ENCODE measurements at places on chromosomes 5 and 9.

- no peak for DNase-seq
These were observed 33.4 kb downstream of the FAM81B start for GRCh38 chr5:95424526-95424925.

GRCh38 chr5:72096602-72097188 lies 10.6 kb upstream of the MAP1B start:
- DNase-seq = no peak

DNA sequence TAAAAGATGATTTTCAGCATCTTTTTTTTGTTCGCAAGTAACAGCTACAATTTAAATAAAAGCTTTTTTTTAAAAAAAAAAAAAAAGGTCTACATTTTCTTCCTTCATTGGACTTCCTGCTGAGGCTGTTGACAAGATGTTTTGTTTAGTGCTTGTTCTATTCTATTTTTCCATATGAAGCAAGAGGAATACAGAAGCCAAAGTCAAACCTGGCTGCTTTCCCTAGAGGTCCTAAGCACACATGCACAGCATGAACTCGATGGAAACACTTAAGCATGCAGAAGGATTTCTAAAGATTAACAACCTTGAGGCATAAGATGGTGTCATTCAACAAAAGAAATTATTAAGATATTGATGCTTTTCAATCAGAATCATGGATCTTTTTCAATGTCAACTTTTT lies 105.1 kb downstream of the ADCY2 start:
- DNase-seq = no peak

DNA sequence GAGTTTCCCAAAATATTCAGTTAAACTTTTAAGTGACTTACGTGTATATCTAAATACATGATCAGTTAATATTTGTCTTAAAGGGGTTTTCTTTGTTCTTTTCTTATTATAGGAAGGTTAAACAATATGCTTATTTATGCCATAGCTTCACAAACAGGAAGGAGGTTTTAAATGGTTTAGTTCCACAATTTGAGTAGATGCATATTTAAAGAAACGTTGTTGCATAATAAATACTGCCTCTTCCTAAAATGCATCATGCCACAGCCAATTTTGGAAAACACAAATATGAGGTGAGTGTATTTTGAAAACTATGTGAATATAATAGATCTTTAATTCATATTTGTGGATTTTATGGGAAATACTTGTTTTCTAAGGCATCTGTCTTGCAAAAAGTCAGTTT lies 2.5 kb upstream of the ADRB2 start:
- DNase-seq = no peak

DNA sequence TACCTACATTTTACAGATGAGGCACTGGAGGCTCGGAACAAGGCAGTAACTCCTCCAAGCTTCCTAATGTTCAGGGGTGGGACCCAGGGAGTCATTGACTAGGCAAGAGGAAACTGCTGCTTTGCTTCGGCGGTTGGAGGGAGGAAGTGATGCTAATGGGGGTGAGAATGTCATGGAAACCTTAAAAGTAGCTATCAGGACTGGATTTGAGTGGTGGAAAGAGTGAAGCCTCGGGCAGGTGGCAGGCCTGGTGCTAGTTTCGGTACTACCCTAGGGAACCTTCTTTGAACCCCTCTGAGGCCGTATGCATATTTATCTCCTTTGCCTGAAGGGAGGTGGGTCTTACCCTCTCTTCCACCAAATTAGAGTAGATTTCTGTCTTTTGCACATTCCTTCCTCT lies 1.6 kb downstream of the BSPRY start:
- no peak for DNase-seq

DNA sequence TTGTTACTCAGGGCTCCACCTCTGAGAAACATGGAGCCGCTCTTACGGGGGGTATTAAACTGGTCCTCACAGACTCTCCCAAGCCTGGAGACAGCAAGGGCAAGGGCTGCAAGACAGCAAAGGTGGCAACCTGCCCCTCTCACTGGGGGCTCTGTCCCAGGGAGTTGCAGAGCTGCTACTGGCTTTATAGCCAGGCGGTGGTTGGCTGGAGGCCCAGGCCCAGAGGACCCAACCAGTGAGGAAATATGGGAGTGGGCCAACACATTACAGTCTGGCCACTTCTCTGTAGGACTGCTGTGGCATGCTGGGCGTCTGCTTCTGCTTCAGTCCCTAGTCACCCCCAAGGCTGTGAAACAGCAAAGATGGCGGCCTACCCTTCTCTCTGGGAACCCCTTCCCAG lies 597.2 kb downstream of the LRRC70 start:
- no peak for DNase-seq

DNA sequence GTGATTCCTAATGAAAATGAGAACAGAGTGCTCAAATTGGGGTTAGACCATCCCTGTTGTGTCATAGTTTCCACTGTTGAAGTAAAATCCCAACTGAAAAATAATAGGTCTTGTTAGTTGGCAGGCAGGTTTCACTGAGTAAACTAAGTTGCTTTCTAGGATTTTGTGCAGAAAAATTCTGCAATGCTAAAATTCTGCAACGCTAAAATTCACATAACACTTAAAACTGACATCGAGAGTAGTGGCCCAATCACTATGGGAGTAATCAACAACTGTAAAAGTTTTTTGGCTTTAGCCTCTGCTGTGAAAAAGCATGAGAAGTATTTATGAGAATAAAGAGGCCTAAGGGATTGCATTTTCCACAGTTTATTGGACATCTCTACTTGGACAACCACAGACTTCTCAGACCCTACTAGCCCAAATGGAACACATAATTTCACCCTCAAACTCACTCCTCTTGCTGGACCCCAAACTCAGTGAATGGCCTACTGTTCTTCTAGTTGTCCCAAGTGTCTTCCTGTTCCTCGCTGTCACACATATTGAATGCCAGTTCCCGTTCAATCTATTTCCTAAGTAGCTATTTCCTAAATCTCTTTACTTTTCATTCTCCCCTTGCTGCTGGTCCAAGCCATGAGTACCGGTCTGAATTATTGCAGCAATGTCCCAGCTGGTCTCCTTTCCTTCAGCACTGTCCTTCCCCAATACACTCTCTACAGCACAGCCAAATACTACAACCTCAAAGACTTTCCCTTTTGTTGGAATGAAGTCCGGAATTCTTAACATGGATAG lies 355.4 kb downstream of the PDE4D start:
- DNase-seq = no peak

DNA sequence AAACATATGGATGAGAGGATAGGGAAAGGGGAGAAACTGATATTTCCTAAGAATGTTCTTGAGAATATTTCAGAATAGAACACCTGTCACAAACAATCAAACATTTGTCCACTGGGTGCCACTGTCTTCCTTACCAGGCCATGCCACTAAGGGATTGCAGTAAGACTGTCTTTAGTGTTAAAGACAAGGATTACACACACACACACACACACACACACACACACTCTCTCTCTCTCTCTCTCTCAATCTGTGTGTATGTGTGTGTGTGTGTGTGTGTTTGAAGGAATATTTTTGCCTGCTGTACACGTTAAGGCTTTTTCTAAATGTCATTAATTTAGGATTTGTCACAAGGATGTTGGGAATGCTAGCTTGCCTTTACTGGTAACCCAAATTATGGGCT lies 54.4 kb downstream of the CCDC192 start:
- no peak for DNase-seq

GRCh38 chr5:116035123-116035522 lies 2.9 kb downstream of the ARL14EPL start:
- DNase-seq = no peak
